ENCODE measurements at places on chromosomes 7 and 10.

DNA sequence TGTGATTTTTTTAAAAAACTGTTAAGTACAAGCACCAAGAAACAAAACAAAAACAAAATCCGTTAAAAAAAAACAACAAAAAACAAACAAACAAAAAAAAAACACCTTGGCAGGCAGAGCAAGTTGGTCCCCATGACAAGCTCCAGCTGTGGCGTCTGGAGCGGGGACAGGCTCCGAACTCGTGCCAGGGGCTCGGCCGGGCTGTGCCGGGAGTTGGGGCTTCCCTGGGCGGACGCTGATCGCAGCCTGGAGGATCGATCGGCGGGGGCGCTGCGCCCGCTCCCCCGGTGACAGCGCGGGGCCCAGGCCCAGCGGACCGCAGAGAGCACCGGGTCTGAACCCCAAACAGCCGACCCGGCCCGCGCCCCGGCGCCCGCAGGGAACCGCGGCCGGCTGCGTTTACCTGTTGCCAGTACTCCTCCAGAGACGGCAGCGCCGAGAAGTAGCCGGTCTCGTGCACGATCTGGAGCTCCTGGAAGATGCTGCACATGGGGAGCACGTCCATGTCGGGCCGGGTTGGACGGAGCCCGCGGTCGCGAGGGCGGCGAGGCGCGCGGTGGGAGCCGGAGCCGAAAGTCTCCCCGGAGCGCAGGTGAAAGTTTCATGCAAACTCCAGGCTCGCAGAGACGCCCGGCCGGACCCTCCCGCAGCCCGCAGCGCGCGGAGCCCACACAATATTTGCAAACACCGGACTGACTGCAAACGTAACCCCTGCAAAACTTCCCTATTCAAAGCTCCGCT lies at the start of gene KLF6:
TSS of gene KLF6 (minus strand) at position 700 of the 741 bp plus-strand sequence. CDS start at position 505, 195 bp downstream.
- peak; percentile 60 for DNase-seq

DNA sequence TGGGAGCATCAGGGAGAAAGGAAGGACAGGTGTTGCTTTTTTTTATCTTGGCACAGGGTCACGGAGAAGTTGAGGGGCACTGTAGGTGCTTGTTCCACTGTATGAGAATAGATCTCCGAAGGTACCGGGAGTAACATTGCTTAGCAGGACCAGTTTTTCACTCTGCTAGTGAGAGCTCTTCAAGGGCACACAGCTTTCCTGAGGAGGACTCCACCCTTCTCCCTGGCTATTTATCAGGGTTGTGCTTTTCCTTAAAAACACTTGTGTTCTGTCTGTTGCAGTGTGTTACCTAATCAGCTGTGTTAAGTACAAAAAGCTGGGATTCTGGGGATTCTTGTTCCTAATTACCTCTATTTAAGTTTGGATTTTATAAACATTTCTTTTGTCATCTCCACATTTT lies 160.5 kb downstream of the SND1 start:
- no peak for DNase-seq

DNA sequence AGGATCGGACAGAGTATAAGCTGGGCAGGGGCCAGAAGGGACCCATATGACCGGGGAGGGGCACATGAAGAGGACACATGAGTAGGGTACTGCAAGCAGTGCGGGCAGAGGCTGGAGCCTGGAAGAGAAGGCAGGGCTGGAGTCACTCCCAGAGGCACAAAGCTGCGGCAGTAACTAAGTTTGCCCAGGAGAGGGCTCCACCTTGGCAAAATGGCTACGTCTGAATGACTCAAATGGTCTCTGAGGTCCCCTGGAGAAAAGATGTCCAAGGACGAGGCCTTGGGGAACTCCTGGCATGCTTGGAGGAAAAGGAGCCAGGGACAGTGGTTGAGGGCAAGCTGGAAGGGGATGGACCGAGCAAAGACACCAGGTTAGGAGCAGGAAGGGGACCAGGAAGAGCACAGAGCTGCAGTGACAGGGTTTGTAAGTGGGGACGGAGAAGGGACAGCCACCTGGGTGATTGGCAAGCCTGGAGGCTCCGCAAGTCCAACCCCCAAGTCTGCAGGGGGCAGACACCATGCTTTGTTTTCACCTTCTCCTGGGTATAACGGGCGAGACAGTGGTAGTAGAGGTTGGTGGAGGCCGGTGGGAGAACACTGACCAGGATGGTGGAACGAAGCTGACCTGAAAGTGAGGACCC lies 43.1 kb upstream of the LBX1 start:
- DNase-seq: peak; percentile 63

DNA sequence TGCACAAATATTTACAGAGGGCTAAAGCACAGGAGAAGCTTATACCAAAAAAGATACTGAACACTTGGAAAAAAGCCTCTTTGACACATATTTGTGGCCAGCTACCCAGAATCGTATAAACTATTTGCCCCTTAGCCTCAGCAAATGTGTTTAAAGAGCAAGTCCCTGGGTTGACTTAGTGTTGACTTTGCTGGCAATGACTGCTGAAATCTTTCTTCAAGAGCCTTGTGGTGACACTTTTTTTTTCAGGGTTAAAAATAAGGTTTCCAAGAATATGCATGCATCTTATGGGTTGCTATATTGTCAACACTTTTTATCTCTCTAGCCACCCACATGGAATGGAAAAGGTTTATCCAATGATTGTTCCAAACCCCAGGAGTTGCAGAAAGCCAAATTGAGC lies 14.9 kb upstream of the PLEKHS1 start:
- DNase-seq: no peak

DNA sequence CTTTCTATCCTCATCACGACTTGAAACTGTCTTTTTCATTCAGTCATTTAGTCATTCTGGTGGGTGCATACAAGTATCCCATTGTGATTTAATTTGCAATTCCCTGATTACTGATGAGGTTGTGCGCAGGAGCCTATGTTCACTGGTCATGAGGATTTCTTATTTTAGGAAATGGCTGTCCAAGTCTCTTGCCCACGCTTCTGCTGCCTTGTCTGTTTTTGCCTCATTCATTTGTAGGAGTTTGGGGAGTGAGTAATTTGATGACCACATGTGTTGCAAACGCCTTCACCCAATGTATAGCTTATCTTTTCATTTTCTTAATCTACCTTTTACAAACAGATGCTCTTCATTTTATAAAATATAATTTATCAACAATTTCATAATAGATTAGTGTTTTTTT lies 127.3 kb downstream of the ARHGAP22 start:
- DNase-seq: no peak

- DNase-seq: no peak
These were observed 68.5 kb downstream of the GNAT3 start for GRCh38 chr7:80443325-80443724.

- DNase-seq: no peak
These were observed 11.4 kb downstream of the ZWINT start for GRCh38 chr10:56349611-56350010.

- no peak for DNase-seq
These were observed 13.6 kb upstream of the KAZALD1 start for GRCh38 chr10:101047961-101048892.

DNA sequence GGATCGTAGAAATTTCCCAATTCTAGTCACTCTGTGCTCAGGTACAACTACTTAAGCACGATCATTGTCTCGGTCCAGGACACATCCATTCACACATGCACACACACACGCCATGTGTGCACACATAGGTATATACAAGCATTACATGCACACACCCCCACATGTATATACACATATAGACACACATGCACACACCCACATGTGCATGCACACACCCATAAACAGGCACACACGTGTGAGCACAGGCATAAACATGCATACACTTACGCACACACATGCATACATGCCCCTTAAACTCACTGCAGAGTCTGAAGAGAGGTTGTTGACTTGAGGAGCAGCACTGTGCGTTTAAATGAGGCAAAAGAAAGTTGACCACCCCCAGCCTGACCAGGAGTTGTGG lies 32.5 kb upstream of the INSIG1 start:
- DNase-seq: no peak

DNA sequence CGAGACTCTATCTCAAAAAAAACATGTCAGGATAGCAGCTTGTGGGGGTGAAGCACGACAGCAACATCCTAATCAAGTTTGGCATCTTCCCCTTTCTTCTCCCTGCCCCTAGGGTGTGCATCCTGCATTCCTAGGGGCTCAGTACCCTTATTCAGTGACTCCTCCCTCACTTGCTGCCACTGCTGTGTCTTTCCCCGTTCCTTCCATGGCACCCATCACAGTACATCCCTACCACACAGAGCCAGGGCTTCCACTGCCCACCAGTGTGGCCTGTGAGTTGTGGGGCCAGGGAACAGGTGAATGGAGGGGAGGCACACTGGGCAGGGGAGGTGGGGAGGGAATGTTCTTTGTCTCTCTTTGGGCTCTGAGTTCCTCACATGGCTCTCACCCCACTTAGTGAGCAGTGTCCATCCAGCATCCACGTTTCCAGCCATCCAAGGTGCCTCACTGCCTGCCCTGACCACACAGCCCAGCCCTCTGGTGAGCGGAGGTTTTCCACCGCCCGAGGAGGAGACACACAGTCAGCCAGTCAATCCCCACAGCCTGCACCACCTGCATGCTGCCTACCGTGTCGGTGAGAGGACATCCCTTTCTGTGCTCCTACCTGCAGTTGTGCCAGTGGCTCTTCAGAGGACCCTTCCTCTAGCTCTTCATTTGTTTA lies 11.4 kb downstream of the NDST2 start:
- no peak for DNase-seq

DNA sequence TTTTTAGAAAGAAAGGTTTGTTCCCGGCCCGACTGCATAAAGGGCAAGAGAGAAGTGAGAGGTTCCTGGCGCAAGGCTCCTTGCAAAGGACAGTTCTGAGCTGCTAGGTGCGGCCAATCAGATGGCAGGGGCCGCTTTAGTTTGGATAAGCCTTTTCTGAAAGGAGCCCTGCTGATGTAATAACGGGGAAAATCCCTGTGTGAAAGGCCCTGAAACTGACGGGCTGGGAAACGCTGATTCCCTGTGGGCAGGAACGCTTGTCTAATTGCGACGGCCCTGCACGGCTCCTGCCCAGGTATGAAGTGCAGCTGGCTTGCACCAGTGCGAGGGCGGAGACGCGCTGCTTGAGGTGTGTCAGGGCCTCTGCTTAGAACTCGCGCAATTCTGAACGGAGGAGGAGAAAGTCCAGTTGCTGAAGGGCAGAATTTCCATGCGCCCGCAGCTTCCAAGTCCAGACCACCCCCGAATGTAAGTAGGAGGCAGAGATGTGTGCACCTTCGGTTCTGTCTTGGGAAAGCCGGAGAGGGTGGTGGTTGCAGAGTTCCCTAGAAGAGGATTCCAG lies 30.5 kb downstream of the TACC2 start:
- no peak for DNase-seq

DNA sequence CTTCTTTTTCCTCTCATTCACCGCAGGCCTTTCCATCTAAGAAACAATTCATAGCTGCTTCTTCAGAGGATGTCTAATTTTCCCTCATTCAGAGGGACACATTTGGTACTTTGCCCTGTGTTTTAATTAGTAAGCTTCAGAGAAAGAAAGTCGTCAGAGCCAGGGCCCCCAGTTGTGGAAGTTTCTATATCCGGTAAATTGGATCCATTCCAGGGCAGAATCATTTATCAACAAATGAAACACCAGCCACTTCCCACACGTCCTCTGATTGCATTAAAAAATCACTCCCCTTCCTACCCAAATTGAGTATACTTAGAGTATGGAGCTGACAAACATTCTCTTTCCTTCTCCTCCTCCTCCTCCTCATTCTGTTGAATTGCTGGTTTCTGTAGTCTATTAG lies 205.8 kb upstream of the HDAC9 start:
- DNase-seq: no peak

DNA sequence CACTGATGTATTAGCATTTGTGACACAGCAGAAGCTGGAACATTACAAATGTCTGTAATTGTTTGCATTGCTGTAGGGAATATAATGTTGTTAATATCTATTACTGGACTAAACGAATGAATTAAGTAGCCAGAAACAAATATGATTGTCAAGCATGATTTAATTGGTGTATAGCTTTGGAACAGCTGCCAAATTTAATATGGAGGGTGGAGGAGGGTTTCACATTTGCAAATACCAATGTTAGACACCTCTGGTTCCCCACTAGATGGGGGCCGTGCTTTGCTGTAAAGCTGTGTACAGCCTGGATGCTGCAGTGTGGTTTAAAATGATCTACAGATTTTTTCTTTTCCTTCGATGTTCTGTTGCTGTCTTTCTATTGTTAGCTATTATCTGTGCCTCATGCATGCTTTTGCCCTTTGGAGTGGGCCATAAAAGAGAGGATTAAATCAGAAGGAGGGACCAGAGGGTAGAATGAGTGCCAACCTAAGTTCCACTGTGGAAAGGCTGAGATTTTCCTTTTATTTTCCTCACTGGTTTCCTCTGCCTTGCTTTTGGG lies 23.1 kb downstream of the DNAJB9 start:
- DNase-seq: no peak

DNA sequence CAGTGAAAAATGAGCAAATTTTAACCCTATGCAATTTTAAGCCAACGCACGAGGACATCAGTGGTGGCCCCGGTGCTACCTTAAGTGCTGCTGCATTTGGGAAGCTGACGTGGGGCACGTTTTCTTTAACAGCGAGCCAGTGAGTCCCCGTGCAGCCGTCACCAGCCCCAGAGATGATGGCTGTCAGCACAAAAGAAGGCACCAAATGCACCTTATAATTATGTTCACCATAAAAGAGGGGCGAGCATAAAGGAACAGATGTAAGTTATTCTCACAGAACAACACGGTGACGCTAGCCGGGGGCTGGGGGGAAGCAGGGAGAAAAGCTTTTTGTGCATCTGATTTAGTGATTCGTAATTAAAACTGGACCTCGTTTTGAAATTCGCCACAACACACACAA lies 260.1 kb downstream of the DNAJB6 start:
- DNase-seq: no peak

DNA sequence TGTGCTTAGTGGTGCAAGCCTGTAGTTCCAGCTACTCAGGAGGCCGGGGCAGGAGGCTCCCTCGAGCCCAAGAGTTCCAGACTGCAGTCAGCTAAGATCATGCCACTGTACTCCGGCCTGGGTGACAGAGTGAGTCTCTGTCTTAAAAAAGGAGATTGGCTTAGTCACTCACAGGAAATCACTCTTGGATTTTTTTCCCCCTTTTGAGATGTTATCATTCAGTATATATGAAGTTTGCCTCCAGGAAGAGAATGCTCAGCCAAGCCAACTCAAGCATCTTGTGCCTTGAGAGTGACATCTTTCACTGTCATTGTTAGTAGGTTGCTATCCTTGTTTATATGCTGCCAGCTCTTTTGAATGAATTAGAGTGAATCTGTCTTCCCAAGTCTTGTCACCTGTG lies 28.0 kb downstream of the NIPSNAP2 start:
- DNase-seq: no peak
